ENCODE measurements at places on chromosomes 1 and 21.

DNA sequence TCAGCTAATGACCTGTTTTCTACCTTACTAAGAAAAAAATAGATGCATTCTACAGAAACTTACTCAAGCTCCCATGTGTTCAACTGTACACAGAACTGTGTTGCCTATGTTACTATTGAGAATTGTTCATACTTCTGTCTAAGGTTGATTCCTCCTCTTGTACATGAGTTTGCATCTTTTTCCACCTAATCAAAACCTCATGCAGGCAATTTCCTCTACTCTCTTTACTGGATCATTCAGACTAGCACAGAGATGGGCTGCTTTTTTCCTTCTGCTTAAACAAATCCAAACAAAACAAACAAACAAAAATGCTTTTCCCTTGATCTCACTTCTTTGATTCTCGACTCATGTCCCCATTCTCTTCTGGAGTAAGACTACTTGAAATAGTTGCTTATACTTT, 58.8 kb upstream of the PTGFR start:
- no peak for DNase-seq

GRCh38 chr1:33339413-33339812, 18.5 kb upstream of the A3GALT2 start:
- DNase-seq, result no peak

DNA sequence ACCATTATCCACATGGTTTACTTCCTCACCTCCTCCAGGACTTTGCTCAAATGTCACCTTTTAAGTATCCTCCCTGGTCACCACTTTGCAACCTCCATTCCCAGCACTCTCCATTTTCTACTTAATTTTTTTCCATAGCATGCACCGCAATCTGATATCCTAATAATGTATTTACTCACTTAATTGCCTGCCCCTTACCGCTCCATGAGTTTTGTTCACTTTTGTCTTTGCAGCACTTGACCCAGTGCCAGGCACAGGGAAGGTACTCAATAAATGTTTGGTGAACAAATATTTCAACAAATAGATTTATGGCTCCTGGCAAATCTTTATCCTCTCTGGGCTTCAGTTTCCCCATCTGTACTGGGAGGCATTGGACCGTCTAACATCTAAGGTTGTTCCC, 53.6 kb downstream of the UBE2T start:
- DNase-seq, result no peak

DNA sequence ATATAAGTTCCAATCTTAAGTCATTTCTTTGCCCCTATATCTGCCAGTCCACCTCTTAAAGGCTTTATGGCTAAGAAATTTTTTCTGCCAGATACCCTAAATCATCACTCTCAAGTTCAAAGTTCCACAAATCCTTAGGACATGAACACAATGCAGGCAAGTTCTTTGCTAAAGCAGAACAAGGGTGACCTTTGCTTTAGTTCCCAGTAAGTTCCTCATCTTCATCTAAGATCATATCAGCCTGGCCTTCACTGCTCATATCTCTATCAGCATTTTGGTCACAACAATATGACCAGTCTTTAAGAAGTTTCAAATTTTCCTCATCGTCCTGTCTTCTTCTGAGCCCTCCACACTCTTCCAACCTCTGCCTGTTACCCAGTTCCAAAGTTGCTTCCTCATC, 402.2 kb upstream of the RUNX1 start:
- no peak for DNase-seq

GRCh38 chr21:43834146-43834905, 30.7 kb upstream of the AGPAT3 start:
- no peak for DNase-seq

- no peak for DNase-seq
Observed at GRCh38 chr1:7753641-7754040, 17.5 kb upstream of the VAMP3 start.

GRCh38 chr1:35850051-35850450, 33.0 kb upstream of the AGO1 start:
- no peak for DNase-seq

- DNase-seq, result peak; percentile 75
Observed at GRCh38 chr1:235513495-235514366, 9.5 kb upstream of the B3GALNT2 start.
